Esophagus squamous epithelium (tissue), 5 donors: ENCODE measurements at places on chromosomes 16 and 17.

DNA sequence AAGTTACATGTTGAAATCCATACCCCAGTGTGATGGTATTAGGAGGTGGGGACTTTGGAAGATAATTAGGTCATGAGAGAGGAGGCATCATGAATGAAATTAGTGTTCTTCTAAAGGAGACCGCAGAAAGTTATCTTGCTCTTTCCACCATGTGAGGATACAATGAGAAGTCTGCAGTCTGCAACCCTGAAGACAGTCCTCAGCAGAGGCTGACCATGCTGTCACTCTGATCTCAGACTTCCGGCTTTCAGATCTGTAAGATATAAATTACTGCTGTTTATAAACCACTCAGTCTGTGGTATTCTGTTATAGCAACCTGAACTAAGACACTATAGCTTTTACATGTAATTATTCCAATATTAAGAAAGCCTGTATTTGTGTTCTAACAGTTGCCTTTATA, 116.7 kb upstream of the CES5A start:
- no peak for DNase-seq

GRCh38 chr17:75503976-75504346, 11.4 kb downstream of the CASKIN2 start:
- DNase-seq, result no peak

GRCh38 chr17:57284984-57285646, 28.8 kb downstream of the MSI2 start:
- no peak for DNase-seq

- DNase-seq, result no peak
Measured at GRCh38 chr16:88939245-88939971, 37.6 kb downstream of the CBFA2T3 start.

DNA sequence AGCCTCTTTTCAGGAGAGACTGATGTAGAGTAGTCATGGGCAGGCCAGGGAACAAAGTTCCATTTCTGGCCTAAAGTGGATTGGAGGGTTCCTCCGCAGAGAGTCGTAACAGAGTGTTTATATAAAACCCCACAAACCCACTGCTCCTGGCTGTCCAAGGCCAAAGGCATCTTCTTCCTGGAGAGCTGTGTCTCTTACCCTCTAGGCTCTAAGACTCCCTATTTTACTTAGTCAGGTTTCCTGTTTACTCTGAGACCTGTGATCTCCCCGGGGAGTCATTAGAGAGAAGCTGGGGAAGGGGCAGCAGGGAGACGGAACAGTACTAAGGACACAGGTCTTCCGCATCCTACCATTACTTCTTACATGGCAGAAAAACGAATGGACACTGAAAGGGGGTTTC, 69.5 kb downstream of the HIC1 start:
- no peak for DNase-seq

- no peak for DNase-seq
Measured at GRCh38 chr17:58985367-58985766, 121.3 kb downstream of the TRIM37 start.

- DNase-seq, result no peak
Measured at GRCh38 chr17:58398574-58399266, 18.6 kb downstream of the RNF43 start.

DNA sequence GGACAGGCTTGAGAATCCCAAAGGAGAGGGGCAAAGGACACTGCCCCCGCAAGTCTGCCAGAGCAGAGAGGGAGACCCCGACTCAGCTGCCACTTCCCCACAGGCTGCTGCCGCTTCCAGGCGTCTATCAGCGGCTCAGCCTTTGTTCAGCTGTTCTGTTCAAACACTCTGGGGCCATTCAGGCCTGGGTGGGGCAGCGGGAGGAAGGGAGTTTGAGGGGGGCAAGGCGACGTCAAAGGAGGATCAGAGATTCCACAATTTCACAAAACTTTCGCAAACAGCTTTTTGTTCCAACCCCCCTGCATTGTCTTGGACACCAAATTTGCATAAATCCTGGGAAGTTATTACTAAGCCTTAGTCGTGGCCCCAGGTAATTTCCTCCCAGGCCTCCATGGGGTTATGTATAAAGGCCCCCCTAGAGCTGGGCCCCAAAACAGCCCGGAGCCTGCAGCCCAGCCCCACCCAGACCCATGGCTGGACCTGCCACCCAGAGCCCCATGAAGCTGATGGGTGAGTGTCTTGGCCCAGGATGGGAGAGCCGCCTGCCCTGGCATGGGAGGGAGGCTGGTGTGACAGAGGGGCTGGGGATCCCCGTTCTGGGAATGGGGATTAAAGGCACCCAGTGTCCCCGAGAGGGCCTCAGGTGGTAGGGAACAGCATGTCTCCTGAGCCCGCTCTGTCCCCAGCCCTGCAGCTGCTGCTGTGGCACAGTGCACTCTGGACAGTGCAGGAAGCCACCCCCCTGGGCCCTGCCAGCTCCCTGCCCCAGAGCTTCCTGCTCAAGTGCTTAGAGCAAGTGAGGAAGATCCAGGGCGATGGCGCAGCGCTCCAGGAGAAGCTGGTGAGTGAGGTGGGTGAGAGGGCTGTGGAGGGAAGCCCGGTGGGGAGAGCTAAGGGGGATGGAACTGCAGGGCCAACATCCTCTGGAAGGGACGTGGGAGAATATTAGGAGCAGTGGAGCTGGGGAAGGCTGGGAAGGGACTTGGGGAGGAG, at the start of gene CSF3:
CSF3 (plus strand) TSS at position 436 of the 993 bp plus-strand sequence; CDS start at position 471, 35 bp downstream.
- no peak for DNase-seq

DNA sequence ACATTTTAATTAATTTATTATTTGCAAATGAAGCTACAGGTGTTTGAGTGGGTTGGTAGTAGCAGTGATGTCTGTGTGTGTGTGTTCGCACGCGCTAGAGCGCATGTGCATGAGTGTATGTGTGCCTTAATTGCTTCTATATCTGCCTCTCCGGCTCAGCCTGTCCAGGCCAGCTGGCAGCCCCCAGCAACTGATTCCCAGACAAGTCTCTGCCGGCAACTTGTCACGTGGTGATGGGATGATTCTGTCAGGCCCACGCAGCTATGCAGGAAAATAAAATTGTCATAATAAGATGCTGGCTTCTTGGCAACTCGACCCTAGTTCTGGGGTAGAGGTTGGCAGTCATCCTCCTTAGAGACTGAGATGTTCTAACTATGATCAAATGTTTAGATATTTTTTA, 712.8 kb upstream of the SOX9 start:
- no peak for DNase-seq

DNA sequence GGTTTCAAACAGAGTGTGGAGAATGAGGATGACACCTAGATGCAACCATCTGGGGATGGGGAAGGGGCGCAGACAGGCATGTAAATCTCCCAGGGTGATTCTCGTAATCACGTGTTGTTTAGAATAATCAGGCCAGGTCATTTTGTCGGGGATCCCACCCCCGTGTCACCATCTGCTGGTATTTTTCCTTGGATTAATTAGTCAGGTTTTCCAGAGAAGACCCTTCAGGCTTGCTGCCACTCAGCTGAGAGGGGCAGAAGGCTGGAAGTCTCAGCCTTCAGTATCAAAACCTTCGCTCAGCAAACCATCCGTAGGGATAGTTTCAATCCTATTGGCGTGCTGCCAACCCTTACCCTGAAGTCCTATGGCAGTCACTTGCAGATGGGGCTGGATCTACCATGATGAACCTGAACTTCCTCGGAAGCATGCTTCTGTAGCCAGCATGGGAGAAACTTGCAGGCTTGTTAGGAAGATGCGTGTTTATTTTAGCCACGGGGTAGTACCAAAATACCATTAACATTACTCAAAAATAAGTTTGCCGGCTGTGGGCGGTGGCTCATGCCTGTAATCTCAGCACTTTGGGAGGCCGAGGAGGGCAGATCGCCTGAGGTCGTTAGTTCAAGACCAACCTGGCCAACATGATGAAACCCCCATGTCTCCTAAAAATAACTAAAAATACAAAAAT, 7.5 kb upstream of the ADCY9 start:
- DNase-seq, result no peak

- no peak for DNase-seq
Measured at GRCh38 chr16:7404217-7404616, 71.6 kb downstream of the RBFOX1 start.

DNA sequence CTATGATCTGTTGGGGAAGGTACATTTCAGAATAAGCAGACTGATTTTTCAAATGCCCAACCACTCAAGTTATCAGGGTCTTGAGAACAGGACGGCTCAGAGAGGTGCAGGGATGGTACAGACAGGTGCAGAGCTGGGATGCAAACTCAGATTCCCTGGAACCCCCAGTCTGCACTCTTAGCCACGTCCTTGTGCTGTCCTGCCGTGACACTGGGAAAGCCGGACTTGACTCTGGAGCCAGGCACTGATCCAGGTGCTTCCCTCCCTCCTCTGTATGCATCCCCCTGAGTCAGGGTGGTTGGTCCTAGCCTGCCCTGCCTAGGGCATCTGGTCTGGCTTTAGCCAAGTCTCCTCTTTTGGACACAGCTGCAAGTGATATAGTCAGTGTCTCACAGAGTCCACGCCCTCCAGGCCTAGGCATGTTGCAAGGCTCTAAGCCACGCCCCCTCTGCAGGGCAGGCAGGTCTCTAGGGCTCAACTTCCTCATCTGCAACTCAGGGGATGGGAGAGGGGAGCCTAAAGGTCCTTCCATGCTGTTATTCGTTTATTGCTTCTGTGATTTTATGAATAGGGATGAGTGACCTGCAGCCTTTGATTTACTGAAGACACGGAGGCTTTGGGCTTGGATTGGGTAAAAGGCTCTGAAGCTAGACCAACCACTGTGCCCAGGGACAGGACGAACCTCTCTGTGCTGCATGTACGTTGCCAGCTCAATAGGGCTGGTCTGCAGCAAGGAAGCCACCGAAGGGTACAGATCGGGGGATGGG, 97.3 kb downstream of the SDK2 start:
- DNase-seq, result peak; percentile 22

DNA sequence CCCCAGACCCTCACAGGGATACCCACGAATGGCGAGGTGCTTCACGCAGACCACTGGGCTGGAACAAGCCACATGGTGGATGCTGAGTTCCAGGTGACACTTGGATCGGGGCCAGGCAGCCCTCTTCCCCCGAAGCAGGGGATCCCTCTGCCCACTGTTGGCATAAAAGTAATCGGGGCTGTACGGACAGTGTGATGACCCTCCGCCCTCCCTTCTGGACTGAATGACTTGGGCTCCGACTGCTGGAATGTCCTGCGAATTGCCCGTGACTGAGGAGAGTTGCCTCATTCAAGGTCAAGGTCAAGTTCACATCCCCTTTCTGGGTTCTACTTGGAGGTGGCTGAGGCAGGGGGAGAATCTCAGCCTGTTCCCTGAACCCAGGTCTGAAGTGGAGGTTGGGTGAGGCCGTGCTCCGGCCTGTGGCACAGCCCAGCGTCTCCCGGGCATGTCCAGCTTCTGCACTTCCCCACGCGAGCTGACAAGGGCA, 28.5 kb upstream of the CREBBP start:
- DNase-seq, result no peak

DNA sequence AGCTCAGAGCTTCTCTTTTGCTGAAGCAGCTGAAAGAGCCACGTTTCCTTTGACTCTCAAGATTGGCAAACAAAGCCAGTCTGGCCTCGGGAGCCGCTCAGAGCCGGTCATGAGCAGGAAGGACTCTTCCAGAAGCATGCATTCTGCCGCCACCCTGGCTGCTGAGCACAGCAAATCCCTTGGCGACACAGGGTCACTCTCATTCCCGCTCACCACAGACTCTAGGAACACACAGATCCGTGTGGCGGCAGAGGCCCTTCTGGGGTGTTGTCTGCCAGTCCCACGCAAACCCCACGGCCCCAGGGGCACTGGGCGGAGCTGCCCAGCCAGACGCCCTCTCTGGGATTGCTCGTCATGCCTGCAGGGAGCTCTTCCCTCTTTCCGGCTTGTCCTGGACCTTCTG, 157.0 kb downstream of the C16orf95 start:
- DNase-seq, result no peak

DNA sequence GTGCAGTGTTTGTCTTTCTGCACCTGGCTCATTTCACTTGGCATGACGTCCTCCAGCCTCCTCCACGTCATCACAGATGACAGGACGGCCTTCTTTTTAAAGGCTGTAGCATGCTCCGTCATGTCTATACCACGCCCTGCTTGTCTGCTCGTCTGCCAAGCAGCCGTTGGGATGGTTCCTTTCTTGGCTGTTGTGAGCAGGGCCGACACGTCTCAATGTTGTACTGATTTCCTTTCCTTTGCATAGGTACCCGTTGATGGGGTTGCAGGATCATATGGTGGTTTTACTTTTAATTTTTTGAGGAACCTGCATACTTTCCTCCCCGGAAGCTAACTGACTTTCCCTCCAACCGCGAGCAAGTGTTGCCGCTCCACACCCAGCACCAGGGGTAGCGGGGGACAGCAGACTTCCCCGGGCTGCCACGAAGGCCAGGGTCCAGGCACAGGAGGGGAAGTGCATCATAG, 212.2 kb upstream of the ZNF469 start:
- DNase-seq, result no peak

- no peak for DNase-seq
Measured at GRCh38 chr17:32870027-32870670, 6.8 kb downstream of the MYO1D start.

- no peak for DNase-seq
Measured at GRCh38 chr17:41583137-41584127, 3.3 kb downstream of the KRT14 start.

- no peak for DNase-seq
Measured at GRCh38 chr16:10946308-10946707, 1.9 kb downstream of the CLEC16A start.

- DNase-seq, result no peak
Measured at GRCh38 chr16:76656994-76657393, 379.8 kb downstream of the CNTNAP4 start.

GRCh38 chr17:332023-332422, 20.6 kb downstream of the RPH3AL start:
- DNase-seq, result no peak

DNA sequence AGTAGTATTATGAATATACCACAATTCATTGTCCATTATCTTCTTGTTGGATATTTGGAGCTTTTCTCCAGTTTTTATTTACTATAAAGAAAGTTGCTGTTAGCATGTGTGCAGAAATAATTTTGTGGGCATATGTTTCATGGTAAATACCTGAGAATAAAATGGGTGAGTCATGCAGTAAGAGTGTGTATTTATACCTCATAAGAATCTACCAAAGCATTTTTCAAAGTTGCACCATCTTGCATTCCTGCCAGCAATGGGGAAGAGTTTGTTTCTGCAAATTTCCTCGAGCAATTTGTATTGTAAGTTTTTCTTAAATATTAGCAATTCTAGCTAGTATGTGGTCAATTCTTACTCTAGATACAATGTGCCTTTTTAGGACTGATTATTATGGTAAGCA, 7.9 kb upstream of the MON1B start:
- DNase-seq, result no peak

DNA sequence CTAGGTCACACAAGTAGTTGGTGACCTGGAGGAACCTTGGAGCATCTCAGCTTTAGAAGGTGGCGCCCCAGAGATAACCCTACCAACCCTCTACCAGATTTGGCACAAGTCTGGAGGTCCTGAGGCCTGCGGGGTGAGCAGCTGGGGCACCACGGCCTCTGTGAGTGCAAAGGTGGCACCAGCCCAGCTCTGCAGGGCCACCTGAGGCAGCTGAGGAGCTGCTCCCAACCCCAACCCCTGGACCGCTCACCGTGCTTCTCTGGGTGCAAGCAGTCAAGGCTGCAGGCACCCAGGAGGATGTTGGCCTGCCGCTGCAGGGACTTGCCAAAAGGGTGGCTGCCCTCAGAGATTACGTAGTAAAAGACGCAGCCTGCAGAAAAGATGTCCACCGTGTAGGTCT, 28.4 kb upstream of the ICAM2 start:
- no peak for DNase-seq
